ENCODE measurements at places on chromosomes 12 and 14.
A peak's percentile ranks its signal among the peaks of the same experiment; 100 is the strongest.

DNA sequence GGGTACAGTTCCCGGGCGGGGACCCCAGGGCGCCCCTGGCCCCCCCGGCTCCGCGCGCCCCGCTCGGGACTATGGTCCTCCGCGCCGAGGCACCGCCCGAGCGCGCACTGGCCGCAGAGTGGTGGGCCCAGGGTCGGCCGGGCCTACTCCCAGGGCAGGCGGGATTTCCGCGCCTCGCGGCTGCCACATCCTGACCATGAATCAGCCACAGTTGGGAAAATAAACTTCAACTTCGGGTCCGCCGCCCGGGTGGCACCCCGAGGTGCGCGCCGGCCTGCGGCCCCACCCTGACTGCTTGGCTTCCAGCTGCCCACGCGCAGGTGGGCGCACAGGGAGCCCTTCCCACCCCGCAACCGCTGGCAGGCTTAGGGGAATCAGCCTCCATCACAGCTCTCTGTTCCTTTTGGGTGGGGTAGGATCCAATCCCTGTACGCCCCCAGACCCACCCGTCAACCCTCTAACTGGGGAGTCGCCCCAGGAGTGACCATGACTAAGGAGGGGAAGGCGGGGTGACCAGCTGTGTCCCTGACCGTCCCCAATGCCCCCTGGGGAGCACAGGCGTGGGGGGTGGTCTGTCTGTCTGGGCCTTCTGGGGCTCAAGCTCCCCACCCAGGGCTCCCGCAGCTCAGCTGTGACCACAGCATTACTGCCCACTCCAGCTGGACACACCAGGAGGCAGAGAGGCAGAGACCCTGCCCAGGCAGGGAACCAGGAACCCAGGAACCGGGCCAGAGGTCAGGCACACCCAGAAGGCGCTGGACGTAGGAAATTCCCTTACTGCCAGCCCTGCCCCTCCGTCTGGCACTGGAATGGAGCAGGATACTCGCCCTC, 678 bp downstream of the INF2 start:
- DNase-seq, result no peak

DNA sequence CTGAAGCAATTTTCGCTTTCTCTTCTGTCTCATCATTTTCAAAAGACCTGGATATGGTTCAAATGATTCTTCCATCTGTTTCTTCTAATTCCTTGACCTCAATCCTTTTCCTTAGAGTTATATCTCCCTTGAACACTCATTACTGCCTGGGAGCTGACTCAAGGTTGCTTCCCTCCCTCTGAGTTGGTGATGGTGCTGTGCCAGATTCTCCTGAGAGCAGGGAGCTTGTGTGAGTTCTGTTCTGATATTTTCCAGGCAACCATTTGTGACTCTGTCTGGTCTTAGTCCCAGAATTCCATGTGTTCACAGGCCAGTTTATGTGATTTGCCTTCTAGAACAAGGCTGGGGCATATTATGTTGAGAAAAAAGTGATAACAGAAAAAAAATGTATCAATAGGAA, 505.1 kb upstream of the SYT1 start:
- no peak for DNase-seq

GRCh38 chr14:39740454-39740853, 308.2 kb upstream of the FBXO33 start:
- no peak for DNase-seq

GRCh38 chr12:93325855-93326254, 51.9 kb upstream of the NUDT4 start:
- DNase-seq, result no peak

DNA sequence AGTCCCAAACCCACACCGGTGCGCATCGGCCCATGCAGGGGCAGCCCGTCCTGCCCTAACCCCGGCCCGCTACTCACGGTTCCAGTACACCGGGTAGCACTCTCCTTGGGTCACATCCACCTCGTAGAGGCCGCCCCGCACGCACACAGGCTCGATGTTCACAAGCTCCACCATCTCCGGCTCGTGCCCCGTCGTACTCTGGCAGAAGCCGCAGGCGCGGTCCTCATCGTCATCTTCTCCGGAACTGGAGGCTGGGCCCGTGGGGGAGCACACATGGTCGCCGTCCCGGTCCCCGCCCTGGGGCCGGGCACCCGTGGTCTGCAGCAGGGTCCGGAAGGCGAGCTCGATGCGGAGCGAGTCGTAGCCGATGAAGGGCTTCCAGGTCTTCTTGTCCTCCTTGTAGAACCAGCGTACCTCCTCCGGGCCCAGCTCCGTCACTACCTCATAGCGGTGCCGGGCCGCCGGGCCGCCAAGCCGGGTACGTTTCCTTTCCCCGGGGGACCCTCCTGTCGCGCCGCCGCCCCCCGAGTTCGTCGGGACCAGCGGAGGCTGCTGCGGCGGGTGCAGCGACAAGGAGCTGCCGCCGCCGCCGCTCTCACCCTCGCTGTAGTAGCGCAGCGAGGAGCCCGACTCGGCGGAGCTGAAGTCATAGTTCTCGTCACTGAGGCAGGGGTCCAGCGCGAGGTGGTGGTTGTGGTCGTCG, 788 bp downstream of the DDHD1 start:
- DNase-seq, result peak; percentile 27
